ENCODE measurements at places on chromosomes 3 and 15.
A peak's percentile ranks its signal among the peaks of the same experiment; 100 is the strongest.

DNA sequence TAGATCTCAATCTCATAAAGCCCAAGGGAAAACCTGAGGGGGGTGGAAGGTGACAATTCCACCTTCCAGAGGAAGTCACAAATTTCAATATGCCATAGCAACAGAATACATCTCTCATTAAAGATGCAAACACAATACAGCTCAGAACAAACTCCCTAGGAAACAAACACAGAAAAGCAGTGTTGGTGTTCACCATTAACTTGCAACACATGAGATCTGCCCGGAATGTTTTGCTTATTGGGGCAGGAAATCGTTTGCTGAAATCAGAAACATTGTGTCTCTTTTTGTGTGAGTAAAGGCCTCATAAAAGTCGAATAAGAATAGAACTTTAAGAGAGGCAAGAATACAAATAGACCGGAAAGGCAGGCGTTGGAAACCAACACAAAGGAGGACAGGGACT lies 5.8 kb upstream of the RYR3 start:
- DNase-seq: no peak

GRCh38 chr3:184372911-184373310 lies 5.1 kb downstream of the THPO start:
- DNase-seq: no peak

- DNase-seq: no peak
These were observed 256.5 kb upstream of the NECTIN3 start for GRCh38 chr3:110815008-110815583.

DNA sequence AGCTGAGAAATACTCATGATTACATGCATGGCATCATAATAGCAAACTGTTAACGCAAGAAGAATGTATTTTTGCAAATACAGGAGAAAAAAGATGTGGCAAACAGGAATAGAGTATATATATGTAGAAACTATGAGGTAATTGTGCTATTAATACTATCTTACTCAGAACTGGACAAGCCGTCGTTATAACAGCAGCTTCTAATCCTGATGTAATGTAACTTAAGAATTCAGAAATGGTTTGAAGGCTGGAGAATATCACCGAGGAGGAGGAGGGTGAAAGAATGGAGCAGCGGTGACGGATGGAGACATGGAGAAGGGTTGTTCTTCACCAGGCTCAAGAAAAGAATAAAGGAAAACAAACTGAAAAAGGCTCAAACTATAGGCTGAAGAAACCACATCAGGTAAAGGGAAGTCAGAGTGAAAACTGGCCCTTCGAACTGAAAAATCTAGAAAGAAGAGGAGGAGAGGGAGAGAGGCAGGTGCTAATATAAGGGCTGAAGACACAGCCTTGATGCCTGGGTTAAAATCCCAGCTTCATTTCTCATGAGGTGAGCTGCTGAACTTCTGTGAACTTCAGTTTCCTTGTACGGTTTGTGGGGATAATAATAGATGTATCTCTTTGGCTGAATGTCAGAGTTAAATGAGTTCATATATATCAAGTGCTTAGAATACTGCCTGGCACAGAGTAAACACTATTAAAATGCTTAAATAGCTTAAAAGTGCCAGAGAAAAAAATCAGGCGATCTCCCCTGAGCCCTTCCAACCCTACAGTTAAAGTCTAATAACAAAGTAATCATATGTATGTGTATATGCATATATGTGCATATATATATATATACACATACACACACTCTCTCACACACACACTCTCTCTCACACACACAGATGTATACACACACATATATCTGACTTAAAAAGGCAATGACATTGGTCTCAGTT lies 43.9 kb downstream of the GOLIM4 start:
- DNase-seq: no peak

DNA sequence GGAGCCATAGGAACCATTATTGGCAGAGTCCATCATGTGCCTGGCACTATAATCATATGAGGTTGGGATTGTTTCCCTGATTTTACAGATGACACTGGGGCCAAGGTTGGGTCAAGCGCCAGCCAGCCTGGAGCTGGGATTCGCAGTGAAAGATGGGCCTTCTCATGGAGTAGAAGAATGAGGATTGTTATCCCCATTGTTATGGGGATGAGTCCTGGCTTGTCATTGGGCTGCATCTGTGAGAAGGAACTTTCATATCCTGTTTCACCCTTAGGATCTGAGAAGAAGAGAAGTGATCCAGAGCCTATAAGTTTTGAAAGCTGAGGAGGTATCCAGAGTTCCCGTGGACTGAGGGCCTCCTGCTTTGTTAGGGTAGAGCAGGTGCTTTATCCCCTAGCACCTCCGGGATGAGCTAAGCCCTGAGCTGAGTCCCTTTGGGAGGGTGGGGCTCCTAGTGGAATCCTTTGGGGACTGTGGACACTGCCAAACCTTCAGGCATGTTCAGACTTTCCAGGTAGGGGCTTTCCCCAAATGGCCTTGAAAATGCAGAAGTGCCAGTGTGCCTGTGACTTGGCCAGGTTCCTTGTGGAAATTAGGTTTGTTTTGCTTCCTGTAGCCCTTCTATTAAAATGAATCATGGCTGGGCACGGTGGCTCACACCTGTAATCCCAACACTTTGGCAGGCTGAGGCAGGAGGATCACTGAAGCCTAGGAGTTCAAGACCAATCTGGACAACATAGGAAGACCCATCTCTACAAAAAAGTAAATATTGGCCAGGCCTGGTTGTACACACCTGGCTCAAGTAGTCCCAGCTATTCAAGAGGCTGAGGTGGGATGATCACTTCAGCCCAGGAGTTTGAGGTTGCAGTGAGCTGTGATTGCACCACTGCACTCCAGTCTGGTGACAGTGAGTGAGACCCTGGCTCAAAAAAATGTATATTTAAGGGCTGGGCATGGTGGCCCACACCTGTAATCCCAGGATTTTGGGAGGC lies 30.2 kb upstream of the BSN start:
- DNase-seq: no peak

- no peak for DNase-seq
These were observed 40.6 kb downstream of the RGMA start for GRCh38 chr15:93048426-93048721.

- no peak for DNase-seq
These were observed 4.9 kb downstream of the EPB42 start for GRCh38 chr15:43215961-43216360.

DNA sequence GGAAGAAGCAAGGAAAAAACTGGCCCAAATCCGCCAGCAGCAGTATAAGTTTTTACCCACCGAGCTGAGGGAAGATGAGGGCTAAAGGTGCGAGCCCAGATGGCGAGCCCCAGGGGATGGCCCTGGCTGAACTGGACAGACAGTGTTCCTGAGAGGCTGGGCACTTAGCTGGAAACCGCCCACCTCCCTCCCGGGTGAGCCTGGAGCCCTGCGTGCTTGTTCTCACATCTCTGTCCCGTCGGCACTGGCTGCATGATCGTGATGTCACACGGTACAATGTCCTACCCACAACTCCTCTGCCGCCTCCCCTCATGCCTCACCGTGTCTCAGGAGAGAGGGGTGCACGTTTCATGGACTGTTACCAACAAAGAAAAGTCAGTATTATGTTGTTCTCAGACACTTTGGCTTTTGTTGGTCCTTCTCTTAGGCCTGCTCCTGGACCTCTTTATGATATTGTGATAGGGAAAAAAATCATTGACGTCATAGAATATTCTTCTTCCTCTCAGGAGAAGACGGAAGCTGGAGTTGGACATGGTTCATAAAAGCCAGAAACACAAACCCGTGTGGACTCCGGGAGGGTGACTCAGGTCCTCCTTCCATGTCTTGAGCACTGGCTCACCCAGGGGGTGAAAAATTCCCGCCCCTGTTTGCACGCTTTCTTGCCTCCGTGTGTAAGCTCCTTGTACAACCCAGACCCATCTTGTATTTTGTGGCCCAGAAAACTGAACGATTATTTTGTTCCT lies 201.8 kb upstream of the TPM1 start:
- no peak for DNase-seq

DNA sequence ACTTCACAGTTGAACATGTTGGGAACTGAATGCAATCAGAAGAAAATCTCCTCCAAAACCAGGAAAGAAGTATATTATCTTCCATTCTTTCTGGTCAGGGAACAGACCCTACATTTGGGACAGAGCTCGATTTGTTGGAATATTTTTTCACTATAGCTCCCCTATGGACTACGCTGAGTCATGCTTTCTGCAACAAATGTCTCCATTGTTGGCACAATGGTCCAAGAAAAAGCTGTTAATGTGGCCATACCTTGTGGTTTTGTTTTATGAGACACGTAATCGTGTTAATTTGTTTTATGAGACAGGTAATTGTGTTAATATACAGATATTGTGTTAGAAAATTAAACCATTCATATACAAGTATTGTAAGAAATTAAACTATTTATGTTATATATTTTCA lies 101.4 kb downstream of the TGFBR2 start:
- no peak for DNase-seq

GRCh38 chr3:69032142-69032541 lies 18.7 kb upstream of the EOGT start:
- DNase-seq: no peak

- no peak for DNase-seq
These were observed 48.9 kb downstream of the TGFBR2 start for GRCh38 chr3:30655187-30655812.

GRCh38 chr3:186719945-186720739 lies 3.0 kb downstream of the KNG1 start:
- DNase-seq: no peak

- no peak for DNase-seq
These were observed 202.9 kb upstream of the CTNNB1 start for GRCh38 chr3:40996382-40996781.

DNA sequence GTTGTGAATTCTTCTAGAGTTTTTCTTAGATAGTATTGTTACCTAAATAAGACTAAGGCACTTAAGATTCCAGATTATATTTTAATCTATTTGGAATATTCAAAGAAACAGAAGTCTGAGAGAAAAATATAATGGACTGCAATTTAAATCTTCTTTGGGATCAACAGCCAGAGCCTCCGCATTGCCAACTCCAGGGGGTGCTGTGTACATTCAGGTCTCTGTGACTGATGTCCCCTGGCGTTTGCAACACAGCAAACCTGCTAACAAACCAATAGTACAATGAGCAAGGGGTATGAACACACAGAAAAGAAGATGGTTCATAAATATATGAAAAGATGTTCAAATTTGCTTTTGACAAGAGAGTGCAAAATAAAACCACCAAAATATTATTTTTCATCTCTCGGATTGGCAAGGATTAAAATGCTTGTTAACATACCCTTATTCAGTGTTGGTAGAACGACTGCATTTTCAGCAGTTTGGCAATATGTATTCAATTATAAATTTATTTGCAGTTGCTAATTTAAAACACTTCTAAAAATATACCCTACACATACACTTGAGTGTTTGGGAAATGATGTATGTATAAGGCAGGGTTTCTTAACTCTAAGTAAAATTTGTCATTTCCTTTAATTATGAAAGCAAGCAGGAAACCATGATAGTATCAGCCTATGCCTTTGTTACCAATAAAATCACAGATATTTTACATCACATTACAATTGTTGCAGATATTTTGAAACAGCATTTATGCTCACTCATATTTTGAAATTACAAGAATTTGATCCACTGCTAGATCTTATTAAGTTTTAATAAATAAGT lies 16.1 kb upstream of the TM4SF1 start:
- peak; percentile 14 for DNase-seq

- no peak for DNase-seq
These were observed 8.2 kb upstream of the ATP13A3 start for GRCh38 chr3:194494951-194495374.

GRCh38 chr15:80121546-80121945 lies 31.3 kb upstream of the FAH start:
- DNase-seq: no peak

DNA sequence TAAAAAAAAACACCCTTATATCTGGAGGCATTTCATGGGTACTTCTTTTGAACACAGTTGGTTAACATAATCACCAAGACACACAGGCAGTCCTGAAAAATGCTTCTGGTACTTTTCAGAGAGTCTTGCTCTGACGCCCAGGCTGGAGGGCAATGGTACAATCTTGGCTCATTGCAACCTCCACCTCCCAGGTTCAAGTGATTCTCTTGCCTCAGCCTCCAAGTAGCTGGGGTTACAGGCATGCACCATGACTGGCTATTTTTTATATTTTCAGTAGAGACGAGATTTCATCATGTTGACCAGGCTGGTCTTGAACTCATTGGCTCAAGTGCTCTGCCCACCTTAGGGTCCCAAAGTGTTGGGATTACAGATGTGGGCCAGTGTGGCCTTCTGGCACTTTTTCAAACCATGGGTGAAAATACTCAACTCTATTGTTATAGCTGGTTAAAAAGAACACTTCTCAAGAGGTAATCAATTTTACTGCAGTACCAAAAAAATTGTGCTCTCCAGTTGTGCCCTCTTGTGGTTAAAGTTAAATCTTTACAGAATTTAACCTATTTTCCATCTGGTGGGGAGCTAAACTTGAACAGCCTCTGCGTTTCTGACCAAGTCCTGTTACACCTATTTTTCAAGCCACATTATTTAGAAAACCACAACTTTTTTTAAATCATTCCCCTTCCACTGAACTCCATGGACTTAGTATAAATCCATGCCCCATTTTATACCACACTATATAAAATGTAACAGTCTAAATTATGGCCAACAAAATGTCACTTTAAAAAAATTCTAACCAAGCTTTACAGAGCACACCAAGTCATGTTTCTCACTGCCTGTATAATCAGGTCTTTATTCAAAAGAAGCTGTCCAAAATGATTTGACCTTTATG lies 1.2 kb upstream of the SNAPC5 start:
- DNase-seq: no peak

- DNase-seq: no peak
These were observed 619.0 kb upstream of the AGTR1 start for GRCh38 chr3:148078658-148079057.

DNA sequence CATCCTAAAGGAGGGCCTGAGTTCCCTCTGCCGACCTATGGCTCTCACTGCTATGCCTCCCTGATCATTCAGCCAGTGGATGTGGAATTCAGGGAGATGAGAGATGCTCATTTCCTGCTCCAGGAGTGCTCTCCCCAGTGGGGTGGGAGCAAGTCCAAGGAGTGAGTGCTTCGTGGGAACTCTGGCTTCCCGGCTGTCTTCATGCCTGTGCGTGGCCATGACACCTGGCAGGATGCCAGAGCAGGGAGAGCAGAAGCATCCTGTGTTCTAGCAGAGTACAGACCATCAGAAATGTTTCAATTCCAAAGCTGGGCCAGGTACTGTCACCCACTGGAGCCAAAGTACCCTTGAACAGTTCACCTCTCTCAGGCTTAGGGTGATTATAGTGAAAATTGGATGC lies 45.1 kb downstream of the APH1B start:
- DNase-seq: no peak

DNA sequence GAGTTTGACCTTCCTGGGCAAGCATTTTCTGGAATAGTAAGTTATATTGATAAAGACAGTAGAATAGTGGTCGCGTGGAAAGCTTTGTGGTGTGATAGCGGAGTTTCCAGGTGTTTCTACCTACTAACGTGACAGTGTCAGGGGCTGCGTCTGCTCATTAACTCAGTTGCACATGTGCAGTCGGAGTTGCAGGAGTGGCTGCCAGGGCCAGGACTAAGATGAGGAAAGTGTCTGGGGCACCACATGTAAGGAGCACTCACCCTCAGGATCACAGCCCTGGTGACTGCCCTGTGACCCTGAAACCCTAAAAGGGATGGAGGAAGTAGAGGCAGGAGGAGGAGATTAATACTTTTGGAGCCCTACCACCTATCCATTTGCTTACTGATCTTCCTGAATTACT lies 295.0 kb downstream of the LRTM1 start:
- DNase-seq: no peak

Measured in stimulated activated CD4-positive, alpha-beta T cell treated with anti-CD3 and anti-CD28 coated beads, TNF-alpha, amount 100 ng/mL, for 24 hours (primary cell).